Stimulated activated CD8-positive, alpha-beta memory T cell treated with anti-CD3 and anti-CD28 coated beads, Interleukin-4, amount 100 ng/mL, for 1 hour (primary cell): ENCODE measurements at places on chromosomes 5 and 9.

- no peak for DNase-seq
Observed at GRCh38 chr9:113995963-113996362, 82.1 kb downstream of the AMBP start.

DNA sequence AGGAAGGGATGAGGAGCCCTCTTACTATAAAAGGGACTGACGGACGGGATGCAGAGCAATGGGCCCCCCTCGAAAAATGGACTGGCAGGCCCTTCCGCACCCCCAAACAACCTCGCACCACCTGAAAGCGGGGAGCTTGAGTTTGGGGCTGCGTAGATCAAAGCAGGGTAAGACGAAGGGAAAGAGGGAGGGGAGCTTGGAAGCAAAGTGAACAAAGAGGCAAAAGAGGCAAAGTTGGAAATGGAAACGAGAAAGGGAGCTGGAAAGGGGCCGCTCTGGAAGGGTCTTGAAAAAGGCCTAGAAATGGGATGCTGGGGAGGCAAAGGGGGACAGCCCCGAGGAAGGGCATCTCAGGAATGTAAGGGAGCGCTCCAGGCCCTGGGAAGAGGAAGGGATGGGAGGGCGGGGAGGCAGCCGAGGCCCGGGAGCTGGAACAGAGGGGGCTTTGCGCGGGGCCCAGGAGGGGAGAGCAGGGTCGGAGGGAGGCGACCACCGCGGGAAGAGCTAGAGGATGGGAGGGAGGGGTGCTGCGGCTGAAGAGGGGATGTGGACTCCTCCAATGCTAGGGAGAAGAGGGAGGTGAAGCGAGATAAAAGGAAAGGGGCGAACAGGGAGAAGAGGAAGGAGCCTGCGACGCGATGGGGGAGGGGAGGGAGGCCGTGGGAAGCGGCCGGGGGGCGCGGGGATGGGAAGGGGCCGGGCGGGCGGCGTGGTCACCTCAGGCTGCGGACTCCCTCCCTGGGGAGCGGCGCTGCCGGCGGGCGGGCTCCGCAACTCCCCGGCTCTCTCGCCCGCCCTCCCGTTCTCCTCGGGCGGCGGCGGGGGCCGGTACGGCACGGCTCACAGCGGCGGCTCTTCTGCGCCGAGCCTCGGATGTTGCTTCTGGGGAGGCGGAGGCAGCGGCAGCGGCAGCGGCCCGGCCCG, 577 bp downstream of the RNF145 start:
- DNase-seq = peak; percentile 11

- DNase-seq = no peak
Observed at GRCh38 chr9:1354086-1354485, 303.9 kb downstream of the DMRT2 start.

DNA sequence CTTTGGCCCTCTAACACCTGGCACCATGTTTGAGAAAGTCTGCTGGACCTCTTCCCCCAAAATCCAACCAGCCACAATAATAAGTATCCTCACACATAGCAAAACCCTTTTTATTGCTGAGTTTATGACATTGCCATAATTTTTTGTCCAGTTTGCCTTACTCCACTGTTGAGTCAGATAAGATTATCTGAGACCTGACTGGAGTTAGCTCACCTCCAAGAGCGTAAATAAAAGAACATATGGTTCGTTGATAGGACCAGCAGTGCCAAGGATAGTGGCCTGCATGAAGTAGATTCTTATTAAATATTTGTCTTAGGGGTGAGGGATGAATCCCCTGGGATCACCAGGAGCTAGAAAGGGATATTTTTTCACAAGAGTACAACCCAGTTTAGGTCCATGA, 510.6 kb upstream of the MPDZ start:
- DNase-seq = no peak

- no peak for DNase-seq
Observed at GRCh38 chr5:32074401-32074800, 99.7 kb downstream of the GOLPH3 start.

- no peak for DNase-seq
Observed at GRCh38 chr5:156819967-156820581, 30.0 kb upstream of the PPP1R2B start.

GRCh38 chr9:71854811-71855210, 56.2 kb downstream of the ABHD17B start:
- DNase-seq = no peak

GRCh38 chr9:79977074-79977435, 405.3 kb downstream of the TLE4 start:
- DNase-seq = no peak

GRCh38 chr5:150190503-150190979, 679 bp downstream of the SLC6A7 start:
- DNase-seq = no peak

DNA sequence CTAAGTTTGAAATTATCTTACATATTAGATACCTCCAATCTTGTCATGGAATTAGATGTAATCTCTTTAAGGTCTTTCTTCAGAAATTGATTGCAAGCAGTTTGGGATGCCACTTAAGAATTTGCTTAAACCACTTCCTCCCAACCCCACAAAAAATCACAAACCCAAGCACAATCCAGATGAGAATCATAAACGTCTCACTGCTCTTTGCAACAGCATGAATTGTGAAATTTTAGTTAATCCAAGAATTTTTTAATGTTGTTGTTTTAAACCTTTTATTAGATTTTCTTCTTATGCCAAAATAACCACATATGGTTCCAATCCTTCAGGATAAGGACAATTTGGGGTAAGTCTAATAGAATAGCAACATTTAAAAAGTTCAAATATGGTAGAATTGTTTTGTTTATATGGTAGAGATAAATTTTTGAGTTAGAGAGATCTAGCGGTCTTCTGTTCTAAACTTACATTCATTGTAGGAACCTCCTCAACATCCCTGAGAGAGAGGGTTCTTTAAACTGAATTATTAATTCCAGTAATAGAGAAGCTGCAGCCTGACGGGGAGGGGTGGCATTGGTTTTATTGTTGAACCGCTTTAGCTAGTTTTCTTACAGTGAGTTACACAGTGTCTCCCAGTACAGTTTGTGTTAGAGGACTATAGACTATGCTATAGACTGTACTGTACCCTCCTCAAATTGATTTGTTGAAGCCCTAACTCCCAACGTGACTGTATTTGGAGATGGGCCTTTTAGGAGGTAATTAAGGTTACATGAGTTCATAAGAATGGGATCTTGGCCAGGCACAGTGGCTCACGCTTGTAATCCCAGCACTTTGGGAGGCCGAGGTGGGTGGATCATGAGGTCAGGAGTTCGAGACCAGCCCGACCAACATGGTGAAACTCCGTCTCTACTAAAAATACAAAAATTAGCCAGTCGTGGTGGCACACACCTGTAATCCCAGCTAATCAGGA, 24.8 kb upstream of the IL6ST start:
- DNase-seq = no peak

GRCh38 chr5:1461396-1461795, 16.2 kb upstream of the SLC6A3 start:
- no peak for DNase-seq

GRCh38 chr9:2302606-2303005, 287.5 kb downstream of the SMARCA2 start:
- DNase-seq = no peak

- DNase-seq = no peak
Observed at GRCh38 chr5:135026645-135027265, 7.3 kb downstream of the PITX1 start.

DNA sequence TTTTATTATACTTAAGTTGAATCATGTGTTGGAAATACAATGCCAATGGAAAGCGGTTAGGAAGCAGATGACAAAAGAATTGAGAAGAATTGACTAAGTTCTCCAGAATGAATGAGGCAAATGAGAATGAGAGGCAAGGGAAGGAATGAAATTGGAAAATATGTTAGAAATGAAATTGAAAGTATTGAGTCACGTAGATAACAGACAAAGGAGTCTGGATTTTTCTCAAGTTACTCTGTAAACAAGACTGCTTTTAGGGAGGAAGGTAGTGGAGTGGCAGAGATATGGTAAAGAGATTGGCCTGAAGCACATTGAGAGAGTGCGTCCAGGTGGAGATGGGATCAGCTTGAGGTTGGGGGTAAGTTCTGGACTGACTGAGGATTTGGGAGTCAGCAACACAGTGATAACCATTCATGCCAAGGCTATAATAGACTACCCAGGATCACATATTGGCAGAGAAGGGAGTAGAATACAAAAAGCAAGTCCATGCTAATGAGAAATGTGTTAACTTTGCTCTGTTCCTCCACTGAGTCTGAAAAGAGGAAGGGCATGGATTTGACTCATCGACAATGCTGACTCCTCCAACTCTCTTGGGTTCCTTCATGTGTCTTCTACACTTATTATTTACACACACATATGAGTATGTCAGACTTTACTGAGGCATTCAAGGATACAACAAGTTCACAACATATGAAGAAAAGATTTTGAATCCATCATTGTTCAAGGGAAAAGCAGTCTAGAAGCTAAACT, 814.2 kb upstream of the ZNF608 start:
- no peak for DNase-seq

DNA sequence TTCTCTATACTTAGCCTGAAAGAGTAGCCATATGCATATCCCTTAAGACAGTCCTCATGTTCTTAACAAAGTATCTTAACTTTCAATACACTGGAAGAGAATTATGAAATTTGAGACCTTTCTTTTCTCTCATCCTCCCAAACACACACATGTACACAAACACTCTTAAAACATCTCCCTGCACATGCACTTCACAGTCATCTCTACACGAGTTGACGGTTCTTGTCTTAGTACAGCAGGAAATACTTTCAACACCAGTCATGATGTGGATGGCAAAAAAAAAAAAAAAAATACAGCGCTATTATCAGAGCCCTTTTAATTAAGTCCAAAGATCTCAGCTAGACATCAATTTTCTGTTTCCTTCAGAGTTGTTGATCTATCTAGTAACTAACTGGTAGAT, 43.6 kb upstream of the PCSK1 start:
- no peak for DNase-seq

- DNase-seq = no peak
Observed at GRCh38 chr9:110601098-110601497, 21.6 kb upstream of the SVEP1 start.

DNA sequence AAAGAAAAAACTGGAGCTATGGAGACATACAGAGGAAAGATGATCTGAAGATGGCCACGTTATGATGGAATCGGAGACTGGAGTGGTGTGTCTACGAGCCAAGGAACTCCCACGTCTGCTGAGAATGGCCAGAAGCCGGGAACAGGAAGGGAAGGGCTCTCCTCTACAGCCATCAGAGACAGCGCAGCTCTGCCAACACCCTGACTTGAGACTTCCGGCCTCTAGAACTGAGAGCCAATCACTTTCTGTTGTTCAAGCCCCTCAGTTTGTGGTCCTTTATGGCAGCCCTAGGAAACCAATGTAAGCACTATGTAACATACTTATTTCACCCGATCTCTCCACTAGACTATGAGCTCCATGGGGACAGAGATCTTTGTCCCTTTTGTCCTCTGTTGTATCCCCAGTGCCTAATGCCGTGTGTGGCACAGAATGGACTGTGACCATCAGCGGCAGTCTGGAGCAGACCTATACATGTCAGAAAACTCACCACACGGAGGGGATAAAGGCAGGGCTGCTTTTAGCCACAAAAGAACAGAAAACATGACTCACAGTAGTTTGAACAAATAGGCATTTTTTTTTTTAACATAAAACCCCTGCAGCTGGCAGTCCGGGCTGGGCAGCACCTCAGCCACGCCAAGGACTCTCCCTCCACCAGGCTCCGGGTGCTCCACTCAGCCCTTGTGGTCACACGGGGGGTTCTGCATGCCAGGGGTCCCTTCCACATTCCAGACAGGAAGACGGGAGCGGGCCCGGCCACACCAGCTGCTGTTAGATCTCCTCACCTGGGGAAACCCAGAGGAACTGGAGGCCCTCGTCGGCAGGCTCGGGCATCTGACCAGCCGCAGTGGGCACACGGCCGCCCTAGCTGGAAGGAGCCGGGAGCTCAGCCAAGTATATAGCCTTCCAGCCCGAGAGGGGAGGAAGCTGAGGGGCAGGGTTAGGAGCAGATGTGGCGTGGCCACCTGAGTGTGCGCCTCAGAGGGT, 16.1 kb upstream of the MXD3 start:
- no peak for DNase-seq

DNA sequence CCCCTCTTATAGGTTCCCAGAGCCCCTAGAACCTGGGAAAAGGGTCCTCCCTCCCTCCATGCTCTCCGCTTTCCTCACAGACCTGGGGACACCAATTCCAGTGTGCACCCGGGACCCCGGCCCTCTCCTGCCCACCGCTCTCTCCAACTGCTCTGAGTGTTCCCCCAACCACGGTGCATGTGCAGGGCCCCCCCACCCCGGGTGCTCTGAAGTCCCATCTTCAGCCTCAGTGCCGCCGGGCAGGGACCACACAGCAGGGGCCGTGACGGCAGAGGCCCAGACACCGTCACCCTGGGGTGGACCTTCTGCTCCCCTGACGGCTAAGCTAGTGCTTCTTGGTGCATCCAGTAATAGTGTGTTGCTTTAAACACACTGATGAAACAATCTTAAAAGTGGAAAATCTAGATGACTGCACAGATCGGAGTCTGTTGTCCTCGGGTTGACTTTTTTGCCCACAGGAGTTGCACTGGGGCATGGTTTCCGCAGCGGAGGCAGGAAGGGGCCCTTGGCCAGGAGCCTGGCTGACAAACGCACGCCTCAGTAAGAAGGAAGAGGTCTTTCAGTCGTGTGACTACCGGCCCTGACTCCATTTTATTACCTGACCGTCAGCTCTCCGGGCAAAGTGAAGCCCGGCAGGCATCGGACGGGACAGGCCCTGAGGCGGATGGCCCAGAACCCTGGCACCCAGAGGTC, 36.2 kb upstream of the SLC6A3 start:
- no peak for DNase-seq

DNA sequence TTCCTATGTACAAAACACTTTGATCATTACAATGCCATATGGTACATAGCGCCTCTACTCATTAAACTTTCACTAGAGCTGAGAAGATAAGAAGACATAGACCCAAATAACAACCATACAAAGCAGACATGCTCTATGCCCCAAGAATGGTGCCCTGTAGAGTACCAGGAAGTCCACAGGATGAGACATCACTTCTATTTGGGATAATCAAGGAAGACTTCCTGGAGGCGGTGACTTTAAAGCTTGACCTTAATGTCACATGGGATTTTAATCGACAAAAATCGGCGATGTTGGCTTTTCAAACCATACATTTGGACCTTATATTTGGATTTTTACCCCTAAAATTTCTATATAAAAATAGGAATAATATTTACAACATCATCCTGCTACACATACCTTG, 224.3 kb upstream of the MAP3K1 start:
- no peak for DNase-seq

- DNase-seq = no peak
Observed at GRCh38 chr5:66864240-66864884, 268.2 kb downstream of the MAST4 start.

DNA sequence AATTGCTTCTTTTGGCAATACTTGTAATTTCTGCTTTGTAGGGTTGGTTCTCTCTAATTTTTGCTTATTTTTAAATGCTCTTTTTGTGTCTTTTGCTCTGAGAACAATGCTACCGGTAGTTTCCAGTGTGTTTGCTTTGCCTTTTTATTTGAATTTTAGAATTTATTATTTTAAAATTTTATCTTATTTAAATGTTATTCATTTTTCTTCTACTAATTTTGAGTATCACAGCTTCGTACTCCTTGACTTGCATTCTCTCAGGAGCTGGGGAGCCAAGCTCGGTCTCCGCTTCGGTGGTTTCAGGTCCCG, 45.9 kb downstream of the ANXA2R start:
- DNase-seq = no peak

- DNase-seq = no peak
Observed at GRCh38 chr9:128136816-128137793, 9.6 kb upstream of the PTGES2 start.
